ENCODE measurements at places on chromosomes 11 and 22.

GRCh38 chr11:10413268-10413667 is 41.8 kb upstream of the AMPD3 start:
- no peak for DNase-seq

GRCh38 chr22:23777776-23778576 is 5.3 kb downstream of the MMP11 start:
- DNase-seq = no peak

DNA sequence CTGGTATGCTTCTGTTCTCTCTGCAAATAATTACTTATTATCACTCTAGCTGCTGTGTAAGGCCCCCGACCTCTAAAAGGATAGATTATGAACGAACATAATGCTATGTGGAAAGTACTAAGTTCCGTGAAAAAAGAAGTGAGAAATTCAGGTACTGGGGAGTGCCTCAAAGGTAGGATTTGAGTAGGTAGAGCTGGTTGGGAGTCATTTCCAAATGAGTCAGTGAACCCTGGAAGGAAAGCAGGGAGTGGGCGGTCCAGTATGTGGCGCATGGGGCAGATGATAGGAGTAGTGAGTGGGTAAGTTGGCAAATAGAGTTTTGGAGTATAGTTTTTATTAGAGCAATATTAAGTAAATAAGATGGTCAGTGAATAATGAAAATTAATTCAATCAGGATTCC is 2.4 kb downstream of the ZC3H12C start:
- DNase-seq = no peak

GRCh38 chr11:28133146-28133545 is 25.0 kb downstream of the METTL15 start:
- no peak for DNase-seq

- DNase-seq = no peak
Observed at GRCh38 chr22:39913321-39913720, 12.4 kb downstream of the GRAP2 start.

DNA sequence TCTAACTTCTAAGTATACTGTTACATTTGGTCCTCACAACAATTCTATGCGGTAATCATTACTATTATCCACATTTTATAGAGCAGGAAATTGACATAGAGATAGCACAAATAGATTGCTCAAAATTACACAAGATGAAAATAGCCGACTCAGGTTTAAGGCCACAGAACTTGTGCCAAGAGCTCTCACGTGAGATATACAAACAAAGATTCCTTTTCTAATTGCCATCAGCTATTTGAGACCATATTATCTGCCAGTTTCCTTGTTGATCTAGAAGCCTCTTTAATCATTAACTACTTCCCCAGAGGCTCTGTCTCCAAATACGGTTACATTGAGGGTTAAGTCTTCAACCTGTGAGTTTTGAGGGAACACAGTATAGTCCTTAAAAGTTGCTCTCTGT is 61.0 kb upstream of the GLYATL1B start:
- no peak for DNase-seq

DNA sequence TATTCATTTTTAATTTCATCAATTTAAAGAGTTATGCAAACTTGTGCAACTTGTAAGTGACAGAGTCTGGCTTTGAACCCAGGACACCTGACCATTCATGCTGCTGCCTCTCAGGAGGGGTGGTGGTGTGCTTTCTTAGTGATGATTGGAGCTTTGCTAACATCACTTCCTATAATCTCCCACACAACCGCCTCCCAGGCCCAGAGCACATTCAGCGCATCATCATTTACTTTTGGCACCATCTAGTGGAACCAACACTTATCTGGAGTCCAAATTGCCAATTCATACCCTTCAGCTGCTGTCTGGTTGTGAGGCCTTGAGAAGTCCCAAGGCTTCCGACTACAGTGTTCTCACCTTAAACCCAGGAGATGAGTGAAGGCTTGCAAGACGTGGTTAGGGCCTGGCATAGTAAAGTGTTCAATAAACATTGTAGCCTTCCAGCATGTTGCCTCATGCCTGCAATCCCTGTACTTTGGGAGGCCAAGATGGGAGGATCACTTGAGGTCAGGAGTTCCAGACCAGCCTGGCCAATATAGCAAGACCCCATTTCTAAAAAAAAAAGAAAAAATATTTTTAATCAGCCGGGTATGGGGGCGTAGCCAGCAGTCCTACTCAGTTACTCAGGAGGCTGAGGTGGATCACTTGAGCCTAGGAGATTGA is 1.1 kb upstream of the TTLL1 start:
- DNase-seq = no peak

DNA sequence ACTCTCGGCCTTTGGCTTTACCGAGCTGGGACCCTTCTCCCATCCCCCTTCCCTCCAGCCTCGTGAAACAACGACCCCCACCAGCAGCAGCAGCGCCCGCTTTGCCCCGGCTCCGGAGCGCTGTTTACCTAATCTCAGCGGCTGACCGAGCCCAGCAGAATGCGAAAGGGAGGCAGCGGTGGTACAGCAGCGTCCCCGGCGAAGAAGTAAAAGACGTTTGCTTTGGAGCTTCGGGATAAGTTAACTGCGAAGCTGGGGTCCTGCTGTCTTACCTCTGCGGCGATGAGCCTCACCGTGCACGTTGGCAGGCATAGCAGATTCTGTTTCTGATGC is 2.0 kb upstream of the LARGE1 start:
- peak; percentile 63 for DNase-seq

DNA sequence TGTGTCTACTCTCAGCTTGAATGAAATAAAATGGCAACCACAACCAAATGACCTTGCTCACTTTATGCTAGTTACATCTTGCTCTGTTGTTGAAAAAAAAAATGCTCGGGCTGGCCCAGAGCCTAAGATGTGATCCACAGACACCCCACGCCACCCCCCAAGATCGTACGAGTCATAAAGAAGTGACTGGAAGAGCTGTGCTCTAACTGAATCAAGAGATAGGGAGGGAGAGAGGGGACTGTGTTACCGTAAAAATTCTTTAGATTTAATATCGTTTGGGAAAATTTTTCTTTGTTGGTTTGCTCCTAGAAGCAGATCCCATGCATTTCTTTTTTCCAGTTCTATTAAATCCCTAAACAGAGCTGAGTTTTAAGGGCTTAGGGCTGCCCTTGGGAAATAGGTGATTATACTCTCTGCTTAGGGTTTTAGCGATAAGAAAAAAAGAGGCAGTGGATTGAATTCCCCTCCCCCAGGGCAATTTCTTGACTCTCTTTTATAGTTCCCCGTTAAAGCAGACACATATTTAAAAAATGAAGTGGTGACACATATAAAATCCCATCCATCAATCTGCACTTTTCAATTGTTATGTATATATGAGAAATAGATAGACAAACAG is 14.5 kb downstream of the MAML2 start:
- DNase-seq = no peak

DNA sequence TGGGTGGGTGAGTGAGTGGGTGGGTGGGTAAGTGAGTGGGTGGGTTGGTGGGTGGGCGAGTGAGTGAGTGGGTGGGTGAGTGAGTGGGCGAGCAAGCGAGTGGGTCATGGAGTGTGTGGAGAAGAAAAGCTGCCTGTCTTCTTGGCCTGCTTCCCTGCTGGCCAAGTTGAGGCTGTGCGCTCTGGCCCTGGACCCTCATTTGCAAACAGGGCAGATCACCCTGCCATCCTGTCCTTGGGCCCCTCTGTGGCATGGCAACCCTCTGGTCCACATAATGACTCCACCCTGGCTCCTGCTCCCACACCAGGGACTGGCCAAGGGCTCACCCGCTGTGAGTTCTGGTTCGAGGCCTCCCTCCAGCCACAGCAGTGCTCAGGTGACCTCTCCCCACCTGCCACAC is 35.1 kb downstream of the CAPN1 start:
- peak; percentile 32 for DNase-seq

- DNase-seq = no peak
Observed at GRCh38 chr11:110177086-110177456, 83.9 kb downstream of the ZC3H12C start.

DNA sequence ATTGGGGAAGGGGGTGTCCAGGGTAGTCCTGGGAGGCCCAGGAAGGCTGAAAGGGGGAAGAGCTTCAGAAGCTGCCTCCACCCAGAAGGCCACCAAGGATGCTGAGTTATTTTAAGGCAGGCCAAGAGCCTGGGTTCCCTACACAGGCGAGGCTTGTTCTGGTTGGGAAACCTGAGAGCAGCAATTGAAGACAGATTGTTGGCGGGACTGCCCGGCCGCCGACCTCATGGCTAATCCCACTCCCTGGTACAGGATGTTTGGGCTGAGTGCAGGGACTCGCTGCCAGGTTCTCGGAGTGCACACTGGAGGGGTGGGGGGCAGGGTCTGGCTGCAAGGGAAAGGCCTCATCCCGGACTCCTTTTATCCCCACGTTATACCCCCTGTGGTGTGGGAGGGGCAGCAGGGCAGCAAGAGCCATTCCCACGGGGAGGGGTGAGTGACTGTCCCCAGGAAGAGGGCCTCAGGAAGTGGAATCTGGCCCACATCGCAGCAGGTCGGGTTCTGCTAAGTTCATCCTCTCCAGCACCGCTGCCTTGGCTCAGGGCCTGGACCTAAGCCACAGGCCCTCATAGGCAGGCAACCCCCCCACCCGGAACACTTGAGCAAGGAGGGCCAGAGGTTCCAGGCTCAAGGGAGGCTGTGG is 43.6 kb upstream of the PRR5 start:
- DNase-seq = peak; percentile 64

DNA sequence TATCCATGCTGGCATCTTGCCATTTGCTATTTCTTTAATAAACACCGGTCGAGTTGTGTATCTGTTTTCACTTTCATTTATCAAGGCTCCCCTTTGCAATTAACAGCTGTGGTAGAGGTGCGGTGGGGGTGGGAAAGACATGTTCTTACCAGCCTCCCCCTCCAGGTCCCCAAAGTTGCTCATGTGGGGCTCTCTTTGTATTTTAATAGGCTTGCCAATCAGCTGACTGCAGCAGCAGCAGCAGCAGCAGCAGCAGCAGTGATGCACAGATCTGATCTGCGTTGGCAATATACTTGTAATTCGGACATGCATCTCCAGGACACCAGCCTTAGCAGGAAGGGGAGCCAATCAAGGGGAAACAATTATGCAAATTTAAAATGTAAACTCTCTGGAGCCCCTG is 40.3 kb upstream of the E2F8 start:
- DNase-seq = no peak

- no peak for DNase-seq
Observed at GRCh38 chr22:42930810-42931420, 73.8 kb upstream of the ARFGAP3 start.

- no peak for DNase-seq
Observed at GRCh38 chr11:50192743-50193142, 160.1 kb downstream of the OR4C45 start.

DNA sequence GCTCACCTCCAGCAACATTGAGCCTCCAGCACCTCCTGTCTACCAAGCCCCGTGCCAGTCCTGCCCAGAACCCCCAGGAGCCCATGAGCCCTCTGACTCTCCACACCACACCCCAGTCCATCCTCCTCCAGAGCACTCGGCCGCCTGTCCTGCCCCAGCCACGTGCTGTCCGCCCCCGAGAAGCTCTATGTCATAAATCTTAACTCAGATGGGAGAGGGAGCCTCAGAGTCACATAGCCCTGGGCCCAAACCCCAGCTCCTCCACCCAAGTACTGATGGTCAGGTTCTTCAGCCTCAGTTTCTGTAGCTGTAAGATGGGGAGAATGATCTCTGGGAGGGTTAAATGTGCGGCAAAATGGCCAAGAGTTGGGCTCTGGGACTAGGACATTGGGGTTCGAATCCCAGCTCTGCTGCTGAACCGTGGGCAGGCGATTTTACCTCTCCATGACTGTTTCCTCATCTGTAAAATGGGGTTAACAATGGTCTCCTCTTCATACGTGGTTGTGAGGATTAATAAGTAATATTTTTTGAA is 27.8 kb downstream of the CYTH4 start:
- DNase-seq = no peak

DNA sequence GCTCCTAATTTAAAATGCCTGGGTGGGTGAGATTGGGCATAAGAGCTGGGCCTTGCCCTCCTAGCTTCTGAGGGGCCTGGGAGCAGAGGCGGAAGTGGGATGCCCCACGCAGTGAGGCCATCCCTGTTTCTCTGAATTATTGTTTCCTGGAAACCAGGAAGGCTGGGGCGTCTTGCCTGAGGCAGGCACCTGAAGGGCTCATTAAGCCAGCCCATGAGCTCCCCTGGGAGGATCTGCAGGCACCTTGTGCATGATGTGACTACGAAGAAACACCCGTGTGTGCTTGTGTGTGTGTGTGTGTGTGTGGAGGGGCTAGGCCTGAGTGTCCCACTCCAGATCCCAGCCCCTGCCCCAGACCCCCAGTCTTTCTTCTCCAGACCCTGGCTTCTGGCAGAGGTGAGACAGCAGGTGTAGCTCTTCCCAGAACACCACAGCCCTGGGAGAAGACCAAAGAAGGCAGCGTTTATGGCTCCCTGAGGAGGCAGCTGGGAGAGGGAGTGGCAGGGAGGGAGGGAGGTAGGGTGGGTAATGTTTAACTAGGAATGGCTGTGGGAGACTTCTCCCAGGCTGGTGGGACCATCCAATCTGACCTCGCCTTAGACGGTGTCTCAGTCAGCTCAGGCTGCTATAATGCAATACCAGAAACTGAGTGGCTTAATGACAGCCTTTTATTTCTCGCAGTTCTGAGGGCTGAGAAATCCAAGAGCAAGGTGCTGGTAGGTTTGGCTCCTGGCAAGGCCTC is 2.1 kb upstream of the BATF2 start:
- no peak for DNase-seq

- DNase-seq = no peak
Observed at GRCh38 chr11:87431392-87431791, 393.7 kb downstream of the TMEM135 start.

DNA sequence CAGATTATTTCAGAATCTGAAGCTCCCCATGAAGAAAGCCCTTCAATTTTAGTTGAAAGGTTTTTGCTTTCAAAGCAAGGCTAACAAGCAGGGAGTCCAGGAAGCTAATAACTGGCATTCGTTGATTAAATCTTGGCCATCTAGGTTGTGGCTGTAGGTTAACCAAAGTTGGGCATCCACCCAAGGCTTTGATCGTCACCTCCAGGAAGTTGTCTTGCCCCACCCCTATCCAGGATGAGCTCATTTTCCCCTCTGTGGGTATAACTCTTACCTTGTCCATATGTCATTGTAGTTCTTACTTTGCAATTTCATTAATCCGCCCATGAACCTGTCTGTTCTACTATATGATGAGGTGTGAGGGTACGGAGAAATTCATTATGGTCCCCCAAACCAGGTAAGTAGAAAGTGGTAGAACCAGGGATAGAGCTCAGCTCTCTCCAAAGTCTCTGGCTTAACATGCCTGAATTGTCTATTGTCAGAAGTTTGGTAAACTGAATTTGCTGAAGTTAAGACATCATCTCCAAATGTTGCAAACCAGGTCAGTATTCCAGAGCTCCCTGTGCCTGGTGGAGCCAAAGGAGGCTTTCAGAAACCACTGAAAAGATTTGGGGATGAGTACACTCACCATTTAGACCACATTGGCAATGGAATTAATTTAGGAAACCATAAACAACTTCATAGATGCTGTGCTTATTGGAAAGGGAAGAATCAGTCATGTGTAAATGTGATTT is 97.1 kb downstream of the CD44 start:
- DNase-seq = no peak

DNA sequence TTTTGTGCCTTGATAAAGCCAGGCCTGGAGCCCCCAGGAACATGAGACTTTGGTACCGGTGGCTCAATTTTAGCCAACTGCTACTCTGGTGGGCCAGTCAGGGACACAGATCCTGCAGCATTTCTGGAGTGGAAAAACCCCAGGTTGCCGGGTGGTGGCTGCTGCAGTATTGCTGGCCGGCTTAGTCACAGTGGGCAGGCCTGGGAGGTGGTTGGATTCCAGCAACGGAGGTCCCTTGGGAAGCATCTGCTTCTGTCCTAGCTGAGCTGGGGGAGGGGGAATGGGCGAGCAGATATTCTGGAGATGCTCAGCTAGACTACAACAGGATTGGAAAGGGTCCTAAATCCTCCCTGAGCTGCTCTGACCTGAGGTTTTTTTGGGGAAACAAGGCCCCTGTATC is 31.6 kb upstream of the ACCSL start:
- DNase-seq = no peak

All from sciatic nerve (tissue), 2 donors.